ENCODE measurements at places on chromosomes 16 and 17.
A peak's percentile ranks its signal among the peaks of the same experiment; 100 is the strongest.

- peak; percentile 41 for DNase-seq
These were observed 25.0 kb downstream of the MRC2 start for GRCh38 chr17:62652251-62653001.

- DNase-seq, result no peak
These were observed 109.8 kb upstream of the FAM20A start for GRCh38 chr17:68710976-68711375.

GRCh38 chr16:82071421-82071820, 36.4 kb downstream of the HSD17B2 start:
- no peak for DNase-seq

- DNase-seq, result no peak
These were observed 64.4 kb upstream of the TBX2 start for GRCh38 chr17:61335105-61335844.

- peak; percentile 89 for DNase-seq
These were observed 1.5 kb upstream of the FBXL19 start for GRCh38 chr16:30921748-30922419.

DNA sequence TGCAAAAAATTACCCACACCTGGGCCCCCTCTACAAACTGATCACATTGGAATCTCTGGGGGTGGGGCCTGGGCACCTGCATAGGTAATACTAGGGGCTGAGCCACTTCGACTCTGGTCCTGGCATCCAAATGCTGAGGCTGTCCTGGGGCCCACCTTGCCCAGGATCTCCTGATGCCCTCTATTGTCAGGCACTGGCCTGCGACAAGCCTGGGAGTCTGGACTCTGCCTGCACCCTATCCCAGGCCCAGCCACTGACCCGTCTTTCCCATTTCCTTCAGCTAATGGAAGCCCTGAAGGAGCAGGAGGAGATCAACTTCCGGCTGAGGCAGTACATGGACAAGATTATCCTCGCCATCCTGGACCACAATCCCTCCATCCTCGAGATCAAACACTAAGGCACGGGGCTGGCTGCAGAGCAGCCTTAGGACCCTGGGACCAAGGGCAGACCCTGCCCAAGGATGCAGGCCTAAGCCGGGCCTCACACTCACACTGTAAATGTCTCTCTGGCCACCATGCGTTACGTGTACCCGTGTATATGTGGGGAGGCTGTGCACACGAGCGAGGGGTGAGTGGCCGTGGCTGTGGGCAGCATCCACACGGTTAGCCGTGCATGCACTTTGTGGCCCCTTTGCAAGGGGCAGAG, 140.0 kb downstream of the RAB11FIP4 start:
- no peak for DNase-seq

DNA sequence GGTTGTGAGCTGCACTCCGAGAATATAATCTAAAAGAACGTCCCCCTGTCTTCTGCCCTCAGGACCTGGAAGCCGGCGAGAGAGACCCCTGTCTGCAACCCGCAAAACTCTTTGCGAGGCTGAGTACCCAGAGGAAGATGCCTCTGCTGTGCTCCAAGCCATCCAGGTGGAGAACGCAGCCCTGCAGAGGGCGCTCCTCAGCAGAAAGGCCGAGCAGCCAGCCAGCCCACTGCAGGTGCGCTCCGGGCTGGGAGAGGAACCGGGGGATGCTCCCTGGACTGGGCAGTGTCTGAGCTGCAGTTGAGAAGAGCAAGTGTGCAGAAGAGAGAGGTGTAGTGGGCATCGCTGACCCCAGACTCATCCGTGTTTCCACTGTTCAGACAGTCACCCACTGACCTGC, 148.3 kb downstream of the KATNIP start:
- no peak for DNase-seq

DNA sequence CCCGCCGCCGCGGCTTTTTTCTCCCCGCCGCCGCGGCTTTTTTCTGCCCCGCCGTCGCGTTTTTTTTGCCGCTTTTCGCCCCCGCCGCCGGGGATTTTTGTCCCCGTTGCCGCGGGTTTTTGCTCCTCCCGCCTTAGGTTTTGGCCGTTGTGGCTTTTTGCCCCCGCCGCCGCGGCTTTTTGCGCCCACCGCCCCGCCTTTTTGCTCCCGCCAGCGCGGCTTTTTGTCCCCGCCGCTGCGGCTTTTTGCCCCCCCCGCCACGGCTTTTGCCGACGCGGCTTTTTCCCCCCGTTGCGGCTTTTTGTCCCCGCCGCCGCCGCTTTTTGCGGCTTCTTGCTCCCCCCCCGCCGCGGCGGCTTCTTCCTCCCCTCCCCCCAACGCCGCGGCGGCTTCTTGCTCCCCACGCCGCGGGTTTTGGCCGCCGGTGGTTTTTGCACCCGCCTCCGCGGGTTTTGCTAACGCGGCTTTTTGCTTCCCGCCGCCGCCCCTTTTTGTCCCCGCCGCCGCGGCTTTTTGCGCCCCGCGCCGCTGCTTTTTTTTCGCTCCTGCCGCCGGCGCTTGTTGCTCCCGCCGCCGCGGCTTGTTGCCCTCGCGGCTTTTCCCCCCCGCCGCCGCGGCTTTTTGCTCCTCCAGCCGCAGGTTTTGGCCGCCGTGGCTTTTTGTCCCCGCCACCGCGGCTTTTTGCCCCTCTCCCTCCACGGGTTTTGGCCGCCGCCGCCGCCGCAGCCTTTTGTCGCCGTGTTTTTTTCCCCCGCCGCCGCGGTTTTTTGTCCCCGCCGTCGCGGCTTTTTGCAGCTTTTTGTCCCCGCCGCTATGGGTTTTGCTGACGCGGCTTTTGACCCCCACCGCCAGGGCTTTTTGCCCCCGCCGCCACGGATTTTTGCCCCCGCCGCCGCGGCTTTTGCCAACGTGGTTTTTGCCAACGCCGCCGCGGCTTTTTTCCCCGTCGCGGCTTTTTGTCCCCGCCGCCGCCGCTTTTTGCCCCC, 150.3 kb downstream of the KCNJ18 start:
- no peak for DNase-seq

- peak; percentile 28 for DNase-seq
These were observed 50.6 kb downstream of the MARF1 start for GRCh38 chr16:15592324-15592723.
